Left forelimb (tissue), 1 donor: ENCODE measurements at places on chromosomes 6 and 20.

- DNase-seq, result peak; percentile 88
Observed at GRCh38 chr6:30213957-30214656, 901 bp upstream of the TRIM26 start.

- no peak for DNase-seq
Observed at GRCh38 chr6:40936818-40937251, 102.2 kb downstream of the UNC5CL start.

GRCh38 chr20:2836035-2836434 lies 4.4 kb downstream of the PCED1A start:
- DNase-seq, result no peak

DNA sequence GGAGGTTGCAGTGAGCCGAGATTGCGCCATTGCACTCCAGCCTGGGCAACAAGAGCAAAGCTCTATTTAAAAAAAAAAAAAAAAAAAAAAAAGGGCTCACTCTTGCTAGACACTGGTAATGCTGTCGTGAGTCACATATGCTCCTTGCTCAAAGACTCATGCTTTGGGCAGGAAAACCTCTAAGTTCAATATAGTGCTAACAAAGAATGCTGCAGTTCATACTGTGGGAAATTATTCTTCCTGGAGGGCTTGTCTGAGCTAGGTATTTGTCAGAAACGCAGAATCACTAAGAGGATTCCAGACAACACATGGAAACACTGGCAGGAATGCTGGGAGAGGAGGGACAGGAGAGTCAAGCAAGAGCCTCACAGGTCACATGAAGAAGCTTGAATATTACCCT lies 2.3 kb upstream of the LYRM2 start:
- DNase-seq, result no peak

GRCh38 chr20:63317601-63318291 lies 24.8 kb downstream of the COL20A1 start:
- no peak for DNase-seq

DNA sequence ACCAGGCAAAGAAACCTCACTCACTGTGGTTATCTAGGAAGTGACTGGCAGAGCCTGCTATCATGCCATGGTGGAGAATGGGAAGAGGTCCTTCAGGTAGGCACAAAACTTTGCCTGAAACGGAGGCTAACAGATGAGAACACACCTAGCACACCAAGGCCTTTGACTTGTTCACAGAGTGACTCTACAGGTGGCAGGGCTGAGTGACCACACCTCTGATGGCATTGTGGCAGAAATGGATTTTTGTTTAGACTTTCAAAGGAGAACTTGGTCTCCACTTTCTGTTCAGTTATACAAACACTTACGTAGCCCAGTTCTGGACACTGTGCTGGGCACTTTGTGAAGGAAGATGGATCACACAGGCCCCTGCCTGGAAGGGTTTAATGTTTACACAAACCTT lies 116.3 kb upstream of the ENPP5 start:
- DNase-seq, result no peak

- no peak for DNase-seq
Observed at GRCh38 chr6:169622618-169623017, 79.2 kb downstream of the WDR27 start.

GRCh38 chr6:158290659-158291058 lies 21.6 kb upstream of the TULP4 start:
- DNase-seq, result no peak

DNA sequence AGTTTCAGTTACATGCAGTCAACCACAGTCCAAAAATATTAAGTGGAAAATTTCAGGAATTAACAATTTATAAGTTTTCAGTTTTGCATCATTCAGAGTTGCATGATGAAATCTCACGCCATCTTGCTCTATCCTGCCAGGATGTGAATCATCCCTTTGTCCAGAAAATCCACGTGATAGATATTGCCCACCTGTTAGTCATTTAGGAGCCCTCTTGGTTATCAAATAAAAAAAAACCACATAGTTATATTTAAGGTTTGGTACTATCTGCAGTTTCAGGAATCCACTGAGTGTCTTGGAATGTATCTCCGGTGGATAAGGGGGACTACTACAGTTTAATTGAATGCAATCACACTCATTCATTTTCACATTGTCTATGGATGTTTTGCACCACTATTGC lies 1249.0 kb upstream of the CITED2 start:
- no peak for DNase-seq

- no peak for DNase-seq
Observed at GRCh38 chr20:9994676-9995075, 40.1 kb upstream of the ANKEF1 start.

GRCh38 chr20:43583982-43584432 lies 6.7 kb upstream of the IFT52 start:
- DNase-seq, result no peak

DNA sequence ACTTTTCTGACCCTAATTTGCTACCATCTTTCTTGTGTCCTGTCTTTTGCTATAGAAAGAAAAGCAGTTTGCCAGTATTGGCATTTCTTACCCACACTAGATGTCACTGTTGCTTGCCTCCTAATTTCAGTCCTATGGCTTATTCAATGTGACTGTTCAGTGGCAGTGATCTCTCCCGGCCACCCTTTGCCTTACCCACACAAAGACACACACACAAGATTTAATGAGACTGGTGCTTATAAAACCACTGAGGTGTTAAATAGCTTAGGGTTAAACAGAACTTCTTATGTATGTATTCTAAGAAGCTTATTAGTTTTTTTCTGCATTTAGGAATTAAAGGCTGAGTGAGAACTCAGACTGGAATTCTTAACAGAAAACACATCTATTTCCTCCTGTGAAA lies 233.6 kb upstream of the ASCC3 start:
- DNase-seq, result no peak

DNA sequence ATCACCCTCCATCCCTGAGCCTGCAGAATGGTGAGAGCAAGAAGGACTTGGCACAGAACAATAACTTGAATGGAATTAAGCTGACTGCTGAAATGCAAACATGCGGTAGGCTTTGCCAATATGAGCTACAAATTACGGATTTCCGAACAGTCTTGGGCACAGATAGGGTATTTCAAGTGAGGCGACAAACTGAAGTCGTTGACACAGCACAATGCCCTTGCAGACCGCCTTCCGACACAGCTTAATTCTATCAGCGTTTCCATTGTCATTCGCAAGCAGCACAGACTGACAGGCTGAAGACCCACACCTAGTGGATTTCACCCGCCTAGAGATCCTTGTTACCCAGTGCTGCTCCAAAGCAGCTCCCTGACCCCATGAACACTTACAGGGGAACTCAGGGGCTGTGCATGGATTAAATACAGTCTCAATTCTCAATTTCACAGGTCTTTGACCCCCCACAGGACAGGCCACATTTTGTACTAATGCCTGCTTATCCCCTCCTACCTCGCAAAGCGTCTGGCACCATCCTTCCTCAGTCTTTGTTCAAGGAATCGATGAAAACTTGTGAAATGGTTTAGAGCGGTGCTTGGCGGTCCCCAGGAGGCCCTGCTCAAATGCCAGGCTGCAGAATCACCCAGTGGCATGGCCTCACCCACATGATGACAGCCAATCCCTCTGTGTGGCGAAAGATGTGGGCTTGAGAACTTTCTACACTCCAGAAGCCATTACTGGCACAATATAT lies 34.6 kb downstream of the RAMACL start:
- no peak for DNase-seq

GRCh38 chr20:32449057-32449889 lies 91.1 kb downstream of the ASXL1 start:
- DNase-seq, result peak; percentile 42
